ENCODE measurements at places on chromosomes 6 and 20.

DNA sequence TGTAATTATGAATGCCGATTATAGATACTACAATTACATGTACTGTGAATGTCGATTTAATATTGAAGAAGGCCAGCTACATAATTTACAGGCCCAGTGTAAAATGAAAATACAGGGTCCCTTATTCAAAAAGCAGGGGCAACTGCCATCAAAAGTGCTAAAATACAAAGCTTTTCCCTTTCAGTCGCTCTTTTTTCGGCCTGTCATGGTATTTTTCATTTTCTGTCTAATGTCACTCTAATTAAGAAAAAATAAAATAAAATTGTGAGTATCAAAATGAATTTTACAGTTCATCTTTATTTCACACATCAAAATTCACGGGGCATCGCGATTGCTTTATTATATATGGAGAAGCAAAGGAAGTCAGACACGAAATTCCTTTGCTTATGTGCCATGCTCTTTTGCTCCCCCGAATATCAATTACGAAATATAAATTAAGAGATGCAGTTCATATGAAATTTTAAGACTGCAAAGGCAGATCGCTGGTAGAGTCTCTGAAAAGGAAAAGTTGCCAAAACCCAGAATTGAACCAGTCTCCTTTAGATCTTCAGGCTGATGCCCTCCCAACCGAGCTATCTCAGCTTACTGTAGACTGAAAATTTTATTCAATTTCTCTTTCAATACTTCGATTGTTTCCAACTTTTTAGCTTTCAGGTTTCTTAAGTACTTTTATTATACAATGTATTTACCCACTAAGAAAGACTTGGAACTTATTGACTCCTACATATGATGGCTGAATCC lies 197.0 kb downstream of the TRIM27 start:
- DNase-seq: no peak

GRCh38 chr20:2298701-2299100 lies 2.9 kb downstream of the TGM3 start:
- no peak for DNase-seq

DNA sequence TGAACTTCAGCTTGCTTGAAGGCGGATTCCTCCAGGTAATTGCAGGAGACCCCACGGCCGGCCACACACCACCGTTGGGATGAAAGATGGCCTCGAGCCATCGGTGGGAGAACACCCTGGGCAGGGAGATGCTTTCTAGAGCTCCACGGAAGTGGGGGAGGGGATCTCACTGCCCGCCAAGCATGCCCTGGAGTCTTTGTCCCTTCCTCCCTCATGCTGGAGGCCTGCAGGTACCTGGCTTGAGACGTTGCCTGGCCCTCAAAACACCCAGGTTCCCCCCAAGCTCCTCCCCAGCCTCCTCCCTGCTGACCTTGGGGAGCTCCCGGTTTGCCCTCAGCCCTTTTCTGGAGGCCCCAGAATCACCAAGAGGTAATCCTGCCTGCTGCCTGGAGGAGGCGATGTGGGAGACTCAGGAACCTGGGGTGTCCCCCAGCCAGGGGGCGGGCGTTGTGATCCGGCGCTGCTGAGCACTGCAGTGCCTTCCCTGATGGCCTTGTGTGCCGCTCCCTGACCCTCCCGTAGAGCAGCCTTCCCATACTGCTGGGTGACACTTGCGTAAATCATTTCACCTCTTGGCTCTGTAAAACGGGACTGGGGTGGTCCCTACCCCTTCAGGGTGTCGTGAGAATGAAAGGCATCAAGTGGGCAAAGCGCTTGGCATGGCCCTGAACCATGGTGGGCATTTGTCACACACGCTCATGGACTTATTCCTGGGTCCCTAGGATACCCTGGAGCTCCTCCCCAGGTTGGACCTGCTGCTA lies 91.4 kb downstream of the CEBPB start:
- DNase-seq: no peak

DNA sequence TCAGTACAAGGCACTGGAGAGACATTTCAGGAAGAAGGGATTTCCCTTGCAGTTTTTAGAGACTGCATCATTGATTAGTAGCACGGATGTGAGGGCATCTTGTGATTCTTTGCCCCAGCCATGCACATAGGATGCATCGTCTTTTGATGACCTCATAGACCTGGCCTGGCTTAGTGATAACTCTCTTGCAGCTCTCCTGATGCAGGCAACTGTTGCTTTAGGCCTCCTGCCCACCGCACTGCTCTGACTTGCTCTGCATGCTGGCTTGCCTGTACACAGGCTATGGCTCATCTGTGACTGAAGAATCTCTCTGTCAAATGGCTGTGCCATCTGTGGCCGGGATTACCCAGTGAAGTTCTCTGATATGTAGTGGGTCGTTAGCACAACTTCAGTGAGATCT lies 207.7 kb upstream of the PTCHD4 start:
- DNase-seq: no peak

DNA sequence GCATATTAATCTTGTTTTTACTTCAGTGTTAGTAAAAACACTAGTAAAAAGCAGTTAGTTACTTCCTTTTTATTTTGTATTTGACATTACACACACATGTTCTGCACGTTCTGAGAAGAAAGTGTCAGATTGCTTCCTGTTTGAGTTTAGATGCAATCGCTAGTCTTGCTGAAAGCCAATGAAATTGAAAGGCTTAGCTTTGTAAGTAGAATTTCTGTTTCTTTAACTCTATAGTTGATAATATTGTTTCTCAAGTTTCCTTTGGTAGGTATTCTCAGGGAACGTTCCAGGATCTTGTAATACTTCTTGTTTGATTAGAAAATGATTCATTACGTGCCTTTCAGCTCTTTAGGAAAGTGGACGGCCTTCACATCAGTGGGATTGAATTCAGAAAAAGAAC lies 55.0 kb downstream of the CDKAL1 start:
- DNase-seq: no peak

DNA sequence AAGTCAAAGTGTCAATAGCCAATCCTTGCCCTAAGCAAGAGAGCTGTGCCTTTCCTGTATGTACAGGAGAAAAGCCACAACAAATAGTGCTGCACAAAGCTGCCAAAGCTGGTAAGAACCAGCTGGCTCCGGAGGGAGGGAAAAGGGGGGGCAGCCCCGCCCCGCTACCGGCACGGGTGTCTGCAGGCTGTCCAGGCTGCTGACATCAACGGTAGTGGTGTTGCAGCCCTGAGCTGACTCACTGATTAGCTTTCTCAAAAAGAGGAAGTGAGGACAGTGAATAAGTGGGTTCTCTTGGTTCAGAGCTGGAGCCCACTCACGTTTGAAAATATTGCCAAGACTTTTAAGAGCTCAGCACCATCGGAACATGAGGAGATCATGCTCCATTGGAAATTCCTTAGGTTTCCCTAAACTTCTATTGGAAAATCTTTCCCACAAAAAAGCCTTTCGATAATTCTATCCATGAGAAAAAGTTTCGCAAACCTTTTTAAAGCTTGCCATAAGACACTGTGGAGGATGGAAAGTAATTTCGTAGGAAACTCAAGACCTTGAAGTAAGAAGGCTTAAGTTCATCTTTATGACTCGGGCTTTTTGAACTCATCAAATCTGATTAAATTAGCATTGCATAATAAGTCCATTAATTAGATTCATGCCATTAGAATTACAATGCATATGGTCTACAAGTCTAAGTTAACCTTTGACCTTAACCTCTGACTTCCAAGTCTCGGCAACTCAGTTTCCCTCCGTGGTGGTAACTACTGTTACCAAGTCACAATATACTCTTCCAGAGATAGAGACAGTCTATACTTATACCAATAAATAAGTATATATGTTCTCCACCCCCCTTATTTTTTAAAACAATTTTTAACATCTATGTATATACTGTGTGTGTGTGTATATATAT lies 67.0 kb downstream of the TNFRSF21 start:
- peak; percentile 84 for DNase-seq

- no peak for DNase-seq
Measured at GRCh38 chr6:68256391-68256790, 378.7 kb upstream of the ADGRB3 start.

- DNase-seq: no peak
Measured at GRCh38 chr6:11987386-11987785, 24.7 kb upstream of the HIVEP1 start.

- DNase-seq: no peak
Measured at GRCh38 chr6:26022132-26022472, 59.5 kb downstream of the TRIM38 start.

GRCh38 chr6:17015144-17015543 lies 86.7 kb upstream of the STMND1 start:
- no peak for DNase-seq

- no peak for DNase-seq
Measured at GRCh38 chr6:108622641-108623298, 62.1 kb downstream of the FOXO3 start.

GRCh38 chr20:47136782-47137181 lies 219.7 kb downstream of the ZMYND8 start:
- no peak for DNase-seq

DNA sequence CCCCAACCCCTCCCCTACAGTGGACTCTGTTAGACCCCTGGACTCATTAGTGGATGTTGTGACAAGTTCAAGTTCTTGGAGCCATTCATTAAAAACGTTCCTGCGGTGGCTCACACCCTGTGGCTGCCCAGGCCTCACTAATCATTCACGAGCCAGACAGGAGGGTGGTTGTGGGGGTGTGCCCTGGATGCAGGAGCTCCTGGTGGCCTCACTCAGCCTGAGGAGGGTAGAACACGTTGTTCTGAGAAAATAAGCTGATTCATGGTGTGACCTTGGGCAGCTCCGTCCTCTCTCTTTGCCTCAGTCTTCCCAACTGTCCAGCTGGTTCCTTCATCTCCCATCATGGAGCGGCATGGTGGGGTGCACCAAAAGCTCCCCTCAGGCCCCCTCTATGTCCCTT lies 16.7 kb downstream of the SLC13A3 start:
- DNase-seq: no peak

GRCh38 chr6:36685926-36686667 lies 7.6 kb downstream of the CDKN1A start:
- no peak for DNase-seq

DNA sequence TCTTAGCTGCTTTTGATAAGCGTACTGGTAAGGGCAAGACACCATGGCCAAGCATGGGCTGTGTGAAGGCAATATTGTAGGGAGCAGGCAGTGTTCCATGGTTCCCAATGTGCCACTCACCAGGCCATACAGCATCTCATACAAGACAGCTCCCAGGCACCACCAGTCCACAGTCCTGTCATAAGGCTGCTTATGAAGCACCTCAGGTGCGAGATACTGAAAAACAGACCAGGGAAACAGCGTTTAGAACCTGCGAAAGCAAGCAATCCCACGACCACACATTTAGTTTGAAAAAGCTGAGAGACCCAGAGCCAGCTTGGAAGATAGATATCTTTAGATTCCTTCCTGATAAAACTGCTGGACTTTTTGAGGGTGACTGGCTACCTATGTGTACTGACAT lies 119.1 kb upstream of the SLC2A12 start:
- DNase-seq: no peak

GRCh38 chr6:140677781-140678528 lies 1303.5 kb upstream of the CITED2 start:
- DNase-seq: no peak

DNA sequence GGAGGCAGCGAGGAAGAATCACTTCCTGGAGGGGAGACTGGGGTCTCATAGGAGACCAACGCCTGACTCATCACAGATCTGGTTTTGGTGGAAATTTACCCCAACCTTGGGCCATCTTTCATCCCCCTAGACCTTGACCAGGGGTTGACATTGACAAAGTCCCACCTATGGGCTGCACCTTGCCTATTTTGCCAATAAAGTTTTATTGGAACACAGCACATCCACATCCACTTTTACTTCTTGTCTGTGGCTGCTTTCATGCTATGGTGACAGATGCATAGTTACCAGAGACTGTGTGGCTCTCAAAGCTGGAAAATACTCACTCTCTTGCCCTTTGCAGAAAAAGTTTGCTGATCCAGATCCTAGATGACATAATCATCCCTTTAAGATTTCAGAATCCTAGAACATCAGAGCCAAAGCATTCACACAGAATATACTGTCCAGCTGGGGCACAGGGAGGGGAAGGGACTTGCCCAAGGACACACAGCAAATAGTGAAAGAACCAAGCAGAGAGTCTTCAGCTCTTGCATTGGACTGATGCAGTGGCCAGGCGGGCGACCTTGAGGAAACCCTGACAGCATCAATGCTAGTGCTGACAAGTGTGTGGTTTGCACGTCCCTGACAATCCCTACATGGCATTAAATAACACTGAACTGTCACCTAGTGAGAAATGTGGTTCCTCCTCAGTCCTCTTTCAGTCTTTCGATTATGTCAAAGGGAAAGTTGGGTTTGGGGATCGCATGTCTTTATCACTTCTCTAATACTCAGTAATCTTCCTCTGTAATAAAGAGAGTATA lies 41.2 kb downstream of the CD40 start:
- no peak for DNase-seq

- DNase-seq: no peak
Measured at GRCh38 chr6:145017051-145017450, 718.3 kb downstream of the EPM2A start.

GRCh38 chr6:39304951-39305350 lies 9.3 kb downstream of the KCNK17 start:
- no peak for DNase-seq

GRCh38 chr6:63272397-63272796 lies 47.4 kb downstream of the LGSN start:
- DNase-seq: no peak

- no peak for DNase-seq
Measured at GRCh38 chr6:127341471-127342202, 1.8 kb downstream of the ECHDC1 start.

DNA sequence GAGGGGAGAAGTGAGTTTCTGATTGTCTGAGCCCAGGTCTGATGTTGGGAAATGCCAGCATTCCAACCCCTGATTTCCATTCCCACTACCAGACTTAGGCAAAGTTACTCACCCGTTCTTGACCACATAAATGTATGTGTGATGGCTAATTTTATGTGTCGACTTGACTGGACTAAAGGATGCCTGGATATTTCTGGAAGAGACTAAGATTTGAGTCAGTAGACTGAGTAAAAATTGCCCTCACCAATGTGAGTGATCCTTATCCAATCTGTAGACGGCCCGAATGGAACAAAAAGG lies 95.8 kb upstream of the TAB2 start:
- no peak for DNase-seq

GRCh38 chr6:125507987-125508655 lies 206.4 kb upstream of the HDDC2 start:
- DNase-seq: no peak

DNA sequence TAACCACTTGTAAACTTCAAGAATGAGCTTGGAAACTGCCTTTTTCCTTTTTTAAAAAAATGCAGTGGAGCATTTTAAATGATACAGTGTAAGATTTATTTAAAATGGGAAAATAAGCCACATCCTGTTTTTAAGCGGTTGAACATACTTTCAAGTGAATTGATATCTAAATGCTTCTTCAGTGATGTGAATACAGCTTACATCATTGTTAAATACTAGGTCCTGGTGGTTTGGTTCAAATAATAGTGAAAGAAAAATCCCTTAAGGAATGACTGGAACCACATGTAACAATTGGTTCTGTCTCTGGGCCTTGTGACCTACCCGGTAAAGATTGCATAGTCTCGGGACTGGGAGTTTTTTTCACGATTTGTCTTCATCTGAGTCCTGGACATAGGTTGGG lies 44.2 kb downstream of the BMP6 start:
- DNase-seq: no peak

DNA sequence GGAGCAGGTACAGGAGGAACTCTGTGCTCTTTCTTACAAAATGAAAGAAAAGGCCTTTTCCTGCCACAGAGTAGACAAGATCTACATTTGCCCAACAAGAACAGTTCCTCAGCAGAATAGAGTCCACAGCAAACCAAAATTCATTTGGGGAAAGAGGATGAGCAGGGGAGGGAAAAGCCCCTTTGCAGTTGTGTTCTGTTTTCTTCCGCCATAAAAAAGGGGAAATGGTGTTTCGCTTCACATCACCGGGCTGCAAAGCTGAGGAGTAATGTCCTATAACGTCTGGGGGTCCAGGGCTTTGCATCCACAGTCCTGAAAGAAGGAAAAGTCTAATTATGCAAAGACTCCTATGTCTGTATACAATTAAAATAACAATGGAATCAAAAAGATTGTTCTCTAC lies at the start of gene GPR31:
Gene GPR31 (minus strand): TSS at position 118 of the 400 bp plus-strand sequence. CDS start 149 bp downstream, outside the sequence.
- no peak for DNase-seq
